ENCODE measurements at places on chromosomes 2 and 18.

- DNase-seq, result no peak
Observed at GRCh38 chr18:39806525-39806924, 2148.5 kb upstream of the PIK3C3 start.

DNA sequence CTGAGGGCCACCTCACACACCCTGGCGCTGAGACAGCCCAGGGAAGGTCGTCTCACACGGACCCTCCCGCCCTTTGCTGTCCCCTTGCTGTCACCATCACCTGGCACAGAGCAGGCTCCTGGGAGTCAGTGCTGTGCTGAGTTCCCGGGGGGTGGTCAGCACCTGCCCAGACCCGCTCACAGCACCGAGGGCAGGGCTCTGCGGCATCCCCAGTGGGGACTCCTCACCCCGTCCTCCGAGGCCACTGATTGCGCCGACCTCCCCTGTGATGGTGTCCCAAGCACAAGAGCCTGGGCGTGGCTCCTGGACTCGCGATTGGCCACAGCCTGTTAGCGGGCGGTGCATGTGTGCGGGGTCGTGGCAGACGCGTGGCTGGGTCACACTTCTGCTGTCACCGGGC is 65.9 kb downstream of the NFATC1 start:
- DNase-seq, result no peak

DNA sequence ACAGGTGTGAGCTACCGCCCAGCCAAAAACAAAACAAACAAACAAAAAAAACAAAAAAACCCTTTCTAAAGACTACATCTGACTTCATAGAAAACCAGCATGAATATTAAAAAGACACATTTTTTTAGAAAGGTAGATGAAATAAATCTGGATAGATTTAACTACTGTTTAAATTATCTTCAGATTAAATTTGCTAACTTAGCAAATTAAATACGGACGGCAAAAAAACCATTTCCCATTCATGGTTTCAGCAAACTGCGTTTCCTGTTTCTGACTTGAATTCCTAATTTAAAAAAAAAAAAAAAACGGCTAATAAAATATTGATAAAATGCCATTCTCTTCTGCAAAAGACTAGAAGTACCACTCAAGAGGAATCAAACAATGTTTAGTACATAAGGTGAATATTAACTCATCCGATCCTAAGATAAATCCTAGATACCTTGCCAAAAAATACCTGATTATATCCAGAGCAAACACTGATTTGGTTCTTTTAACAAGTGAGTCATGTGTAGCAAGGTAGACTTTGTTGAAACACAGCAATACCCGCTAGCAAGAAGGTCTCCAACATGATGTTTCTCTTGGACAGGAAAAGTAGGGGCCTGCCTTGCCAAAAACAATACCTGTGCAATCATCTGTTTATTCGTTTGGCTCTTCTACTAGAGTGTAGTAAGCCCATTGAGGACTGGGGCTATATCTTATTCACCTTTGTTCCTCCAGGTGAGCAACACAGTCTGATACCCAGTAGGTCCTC is 96.2 kb downstream of the BARD1 start:
- DNase-seq, result no peak

GRCh38 chr2:165895974-165896373 is 57.6 kb downstream of the TTC21B start:
- DNase-seq, result no peak

GRCh38 chr2:8427211-8427610 is 254.6 kb upstream of the ID2 start:
- DNase-seq, result no peak

DNA sequence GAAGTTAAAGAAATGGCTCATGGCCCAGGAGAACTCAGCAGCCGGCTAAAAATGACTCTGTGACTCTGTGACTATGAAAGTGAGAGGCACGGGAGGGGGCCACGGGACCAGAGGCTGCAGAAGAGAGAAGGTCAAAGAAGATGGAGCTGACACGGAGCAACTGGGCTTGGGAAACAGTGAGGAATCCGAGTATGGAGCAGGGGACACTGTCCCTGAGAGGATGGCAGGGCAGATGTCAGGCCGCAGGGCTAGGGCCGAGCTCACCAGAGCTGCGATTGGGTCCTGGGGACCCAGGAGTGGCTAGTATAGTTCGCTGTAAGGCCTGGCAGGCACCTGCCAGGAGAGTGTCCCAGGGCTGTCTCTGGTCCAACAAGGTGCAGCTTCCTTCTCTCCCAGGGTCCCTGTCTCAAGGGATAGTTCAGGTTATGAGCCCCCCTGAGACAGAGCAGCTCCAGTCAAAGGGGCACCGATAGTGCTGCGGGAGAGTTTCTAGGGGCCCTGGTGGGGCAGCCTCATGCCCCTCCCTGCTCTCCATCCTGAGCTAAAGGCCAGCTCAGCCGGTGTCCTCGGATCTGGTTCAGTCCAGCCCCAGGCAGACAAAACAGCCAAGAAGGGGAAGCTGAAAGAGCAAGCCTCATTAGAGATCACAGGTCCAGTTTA is 42.7 kb downstream of the CIB4 start:
- peak; percentile 1 for DNase-seq

DNA sequence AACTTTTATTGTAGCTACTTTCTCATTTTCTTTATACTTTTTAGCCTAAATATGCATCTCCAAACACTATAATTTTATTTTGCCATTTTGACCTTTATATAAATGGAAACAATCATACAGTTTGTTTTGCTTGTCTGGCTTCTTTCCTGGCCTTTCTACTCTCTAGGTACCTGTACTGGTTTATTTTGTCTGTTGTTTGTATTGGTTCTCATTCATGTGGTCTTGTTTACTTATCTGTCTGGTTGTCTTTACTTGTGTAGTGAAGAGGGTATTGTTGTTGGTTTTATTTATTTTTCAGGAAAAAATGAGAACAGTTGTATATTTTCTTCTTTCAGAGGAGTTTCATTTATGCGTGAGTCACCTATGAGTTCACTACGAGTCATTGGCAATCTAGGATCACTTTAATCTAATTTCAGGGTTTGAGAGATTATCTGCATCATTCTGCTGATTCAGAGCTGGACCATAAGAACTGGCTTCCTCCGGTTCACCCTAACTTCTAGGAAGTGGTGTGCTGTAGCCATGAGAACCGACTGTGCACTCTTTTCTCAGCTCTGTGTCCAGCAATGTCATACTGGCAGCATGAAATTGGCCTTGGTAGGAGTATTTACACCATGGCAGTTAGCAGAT is 33.1 kb upstream of the HDAC4 start:
- DNase-seq, result no peak

Measured in endothelial cell (in vitro differentiated cells).